Naive thymus-derived CD4-positive, alpha-beta T cell (primary cell): ENCODE measurements at places on chromosomes 5 and 9. TPM values are rescaled to one million over a fixed set of nuclear protein-coding genes. Genes with fewer than 3 reads are reported as not detected.

VCAN gene
- total RNA-seq: 563 TPM

TRAF1 gene
- total RNA-seq: 130 TPM

C9orf40 gene
- 6.6 TPM for total RNA-seq

GABRB2 gene
- total RNA-seq: not detected

ACOT12 gene
- not detected for total RNA-seq

OR13F1 gene
- not detected in 2 replicates for total RNA-seq

TBC1D9B gene
- total RNA-seq: 94.6 TPM

LCP2 gene
- total RNA-seq: 414 TPM

DIRAS2 gene
- not detected for total RNA-seq

ADAMTS2 gene
- total RNA-seq: not detected in 2 replicates

NTRK2 gene
- not detected for total RNA-seq

GRCh38 chr5:68037546-68037945 lies 178.0 kb upstream of the PIK3R1 start:
- no peak overlapping the region for H3K27ac ChIP-seq
- H3K27me3 ChIP-seq: no peaks in the 10 kb centered on the region
- DNase-seq: no peak
- no peaks in the 10 kb centered on the region for H3K36me3 ChIP-seq
- no peaks in the 10 kb centered on the region for H3K4me1 ChIP-seq

DNA sequence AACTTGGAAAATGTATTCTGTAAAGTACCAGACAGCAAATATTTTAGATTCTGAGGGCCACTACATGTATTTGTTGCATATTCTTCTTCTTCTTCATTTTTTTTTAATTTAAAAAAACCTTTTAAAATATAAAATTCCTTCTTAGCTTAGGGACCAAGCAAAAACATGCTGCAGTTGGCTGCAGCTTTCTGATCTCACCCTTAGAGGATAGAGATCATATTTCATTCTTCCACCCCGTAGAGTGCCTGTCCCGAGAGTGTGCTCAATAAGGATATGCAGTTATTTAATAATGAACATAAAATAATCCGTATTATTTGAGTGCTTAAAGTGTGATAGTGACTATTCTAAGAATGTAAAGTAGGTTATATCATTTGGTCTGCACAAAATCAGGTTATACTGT lies 204.2 kb upstream of the CD180 start:
- H3K4me3 ChIP-seq: no peak overlapping the region
- no peaks in the 10 kb centered on the region for H3K36me3 ChIP-seq
- H3K27me3 ChIP-seq: no peaks in the 10 kb centered on the region
- no peak for DNase-seq
- no peaks in the 10 kb centered on the region for H3K4me1 ChIP-seq
- no peak overlapping the region for H3K27ac ChIP-seq

DNA sequence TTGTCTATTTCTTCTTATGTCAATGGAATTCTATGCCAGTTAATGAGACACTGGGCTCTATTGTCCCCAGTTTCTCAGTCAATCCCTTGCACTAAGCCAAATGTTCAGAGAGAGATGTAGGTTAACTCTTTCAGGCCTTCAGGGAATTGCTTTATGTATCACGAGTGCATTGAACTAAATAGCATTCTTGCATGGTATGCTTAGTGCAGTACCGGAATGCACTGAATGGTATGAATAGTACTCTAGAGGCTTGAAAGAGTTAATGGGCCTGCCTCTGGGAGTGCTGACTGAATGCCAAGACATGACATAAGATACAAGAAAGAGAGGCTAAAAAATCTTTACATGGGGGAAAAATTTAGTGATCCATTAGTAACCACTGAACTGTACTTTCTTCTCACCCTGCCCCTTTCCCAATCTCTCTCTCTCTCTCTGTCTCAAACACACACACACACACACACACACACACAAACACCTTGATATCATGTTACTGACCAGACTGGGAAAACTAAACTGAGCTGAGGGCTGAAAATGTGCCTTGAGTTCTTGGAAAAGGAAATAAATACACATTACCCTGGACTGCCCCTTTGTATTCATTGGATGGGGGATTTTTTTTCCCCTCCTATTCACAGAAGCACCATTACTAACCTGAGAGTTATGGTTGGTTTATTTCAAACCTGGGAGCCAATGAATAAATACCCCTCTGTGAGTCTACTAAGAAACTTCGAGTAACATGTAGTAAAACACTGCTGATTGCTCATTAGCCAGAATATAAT lies 35.4 kb upstream of the TMC1 start:
- H3K4me3 ChIP-seq: no peak overlapping the region
- no peaks in the 10 kb centered on the region for H3K27me3 ChIP-seq
- no peaks in the 10 kb centered on the region for H3K36me3 ChIP-seq
- H3K27ac ChIP-seq: no peak overlapping the region
- no peak for DNase-seq

- no peak overlapping the region for H3K4me3 ChIP-seq
- no peak overlapping the region for H3K27ac ChIP-seq
- H3K27me3 ChIP-seq: no peaks in the 10 kb centered on the region
Observed at GRCh38 chr5:127892467-127893207, 189.4 kb downstream of the CCDC192 start.

DNA sequence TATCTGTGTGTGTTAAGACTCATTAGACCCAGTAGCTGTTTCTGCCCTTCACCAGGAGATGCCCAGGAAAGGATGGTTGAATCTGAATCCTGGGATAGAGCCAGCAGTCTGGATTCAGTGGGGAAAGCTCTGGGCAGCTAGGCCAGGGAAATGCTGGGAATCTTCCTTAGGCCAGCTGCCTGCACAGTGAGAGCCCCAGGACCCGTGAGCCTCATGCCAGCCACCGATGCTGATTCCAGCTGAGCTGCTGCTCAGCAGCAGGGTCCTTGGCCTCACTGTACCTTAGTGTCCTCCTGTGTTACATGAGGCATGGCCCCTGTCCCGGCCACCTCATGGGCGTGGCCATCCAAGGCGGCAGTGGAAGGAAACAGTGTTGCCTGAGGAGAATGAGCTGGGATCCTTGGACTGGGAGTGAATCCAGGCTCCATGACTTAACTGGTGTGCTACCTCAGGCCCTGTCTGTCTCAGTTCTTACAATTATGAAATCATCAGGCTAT lies 87.1 kb downstream of the AMBP start:
- H3K36me3 ChIP-seq: no peaks in the 10 kb centered on the region
- H3K27ac ChIP-seq: no peak overlapping the region
- H3K4me1 ChIP-seq: no peaks in the 10 kb centered on the region
- no peak for DNase-seq
- no peak overlapping the region for H3K4me3 ChIP-seq

DNA sequence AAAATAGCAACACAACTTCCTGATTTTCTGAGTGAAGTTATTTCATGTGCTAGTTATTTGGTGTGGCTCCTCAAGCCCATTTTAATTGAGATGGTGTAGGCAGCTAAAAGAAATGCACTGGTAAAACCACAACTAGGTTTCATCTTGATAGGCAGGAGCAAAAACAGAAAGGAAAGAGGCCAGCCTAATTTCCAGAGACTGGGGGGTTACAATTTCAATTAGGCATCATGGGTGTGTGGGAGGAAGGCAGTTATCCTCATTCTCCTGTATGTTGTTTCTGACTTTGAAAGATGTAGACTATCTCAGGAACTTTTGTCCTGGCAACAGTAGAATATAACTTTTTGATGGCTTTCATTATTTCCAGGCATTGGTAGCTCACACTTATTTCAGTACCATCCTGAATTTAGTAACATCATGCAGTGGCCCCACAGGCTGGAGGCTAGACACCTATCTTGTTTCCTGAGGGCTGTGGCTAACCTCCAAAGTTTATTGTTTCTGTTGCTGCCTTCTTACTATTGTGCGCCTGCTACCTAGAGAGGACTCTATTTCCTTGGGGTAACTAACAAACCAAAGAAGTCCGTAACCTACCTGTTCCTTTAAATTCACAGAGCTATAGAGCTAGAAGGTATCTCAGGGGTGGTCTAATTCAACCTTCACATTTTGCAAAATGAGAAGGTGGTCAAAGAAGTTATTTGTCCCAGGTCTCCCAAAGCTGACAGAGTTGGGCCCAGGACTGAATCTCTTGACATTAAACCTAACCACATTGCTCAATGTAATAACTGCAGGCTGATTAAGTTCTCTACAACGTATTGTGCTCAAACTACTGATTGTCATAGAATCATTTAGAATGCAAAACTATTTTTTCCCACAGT lies 42.4 kb downstream of the FYB1 start:
- no peaks in the 10 kb centered on the region for H3K36me3 ChIP-seq
- peak overlapping the region; percentile 72 for H3K27ac ChIP-seq
- peak; percentile 60 for DNase-seq
- H3K4me3 ChIP-seq: peak overlapping the region; percentile 46
- H3K4me1 ChIP-seq: peaks cover 90% of the 10 kb centered on the region

DNA sequence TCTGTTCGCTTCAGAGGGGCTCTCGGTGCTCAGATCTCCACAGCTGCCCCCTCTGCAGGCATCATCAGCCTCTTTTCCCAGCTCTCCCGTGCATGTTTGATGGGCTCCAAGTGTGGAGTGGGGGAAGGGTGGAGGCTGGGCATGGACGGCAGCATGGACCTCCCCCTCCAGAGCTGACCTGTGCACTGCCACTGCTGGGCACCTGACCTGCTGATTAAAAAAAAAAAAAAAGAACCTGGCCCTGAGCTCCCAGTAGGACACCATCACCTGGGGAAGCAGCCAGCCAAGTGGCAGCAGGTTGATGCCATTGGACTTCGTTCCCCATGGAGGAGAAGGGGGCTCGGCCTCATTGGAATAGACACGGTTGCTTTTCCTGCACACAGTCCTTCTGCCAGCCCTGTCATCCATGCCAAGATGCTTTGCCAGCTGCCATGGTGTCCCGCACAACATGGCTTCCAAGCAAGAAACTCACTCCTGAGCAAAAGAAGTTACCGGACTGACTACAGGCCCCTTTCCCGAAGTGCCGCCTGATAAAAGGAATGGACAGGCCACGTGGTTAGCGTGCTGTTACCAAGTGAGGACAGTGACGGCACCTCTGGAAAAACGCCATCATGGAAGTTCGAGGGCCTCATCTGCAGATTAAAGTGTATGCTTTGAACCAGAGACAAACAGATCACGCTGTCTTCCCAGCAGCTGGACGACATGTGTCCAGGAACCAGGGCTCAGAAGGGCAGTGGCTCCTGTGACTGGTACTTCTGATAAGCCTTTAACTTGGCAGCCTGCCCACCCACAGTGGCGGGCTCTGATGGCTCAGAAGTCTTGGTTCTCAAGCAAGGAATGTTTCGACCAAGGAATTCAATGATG lies 14.7 kb upstream of the BRD3OS start:
- no peaks in the 10 kb centered on the region for H3K36me3 ChIP-seq
- H3K4me1 ChIP-seq: no peaks in the 10 kb centered on the region
- H3K27me3 ChIP-seq: no peaks in the 10 kb centered on the region
- H3K4me3 ChIP-seq: no peak overlapping the region
- no peak for DNase-seq
- H3K27ac ChIP-seq: no peak overlapping the region

- H3K27me3 ChIP-seq: no peaks in the 10 kb centered on the region
- H3K4me1 ChIP-seq: no peaks in the 10 kb centered on the region
- no peak overlapping the region for H3K4me3 ChIP-seq
- H3K27ac ChIP-seq: no peak overlapping the region
- no peak for DNase-seq
Observed at GRCh38 chr5:149166128-149166527, 24.8 kb downstream of the ABLIM3 start.

- H3K27me3 ChIP-seq: no peaks in the 10 kb centered on the region
- no peaks in the 10 kb centered on the region for H3K36me3 ChIP-seq
- DNase-seq: no peak
Observed at GRCh38 chr5:35656721-35657120, 39.1 kb downstream of the SPEF2 start.

DNA sequence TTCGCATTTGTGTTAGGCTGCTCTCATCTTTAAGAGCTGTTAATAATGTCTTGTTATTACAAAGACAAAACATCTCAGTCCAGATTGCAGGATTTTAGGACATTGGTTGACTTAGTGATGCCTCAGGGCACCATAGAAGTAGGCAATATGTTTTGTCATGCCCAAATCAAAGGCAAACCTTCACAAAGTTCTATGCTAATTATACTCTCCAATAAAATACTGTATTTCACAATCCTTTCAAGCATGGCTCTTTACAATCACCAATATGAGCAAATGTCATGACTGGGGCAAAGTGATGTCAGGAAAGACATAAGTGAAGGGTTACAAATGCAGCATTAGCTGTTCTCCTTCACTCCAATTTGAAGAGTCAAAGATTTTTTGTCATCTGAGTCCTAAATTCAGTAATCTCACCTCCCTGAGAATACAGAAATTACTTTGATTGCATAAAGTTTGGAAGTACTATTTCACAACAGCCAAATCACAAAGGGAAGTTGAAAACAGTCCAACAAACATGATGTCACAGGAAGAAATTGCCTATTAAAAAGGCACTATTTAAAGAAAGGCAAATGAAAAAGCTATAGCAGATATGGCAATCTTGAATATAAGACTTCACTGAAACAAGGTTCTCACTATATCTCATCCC lies 303.2 kb downstream of the PRR16 start:
- no peak overlapping the region for H3K27ac ChIP-seq
- no peaks in the 10 kb centered on the region for H3K36me3 ChIP-seq
- H3K4me1 ChIP-seq: no peaks in the 10 kb centered on the region
- no peak overlapping the region for H3K4me3 ChIP-seq
- H3K27me3 ChIP-seq: no peaks in the 10 kb centered on the region

- no peak overlapping the region for H3K27ac ChIP-seq
- H3K27me3 ChIP-seq: no peaks in the 10 kb centered on the region
- H3K36me3 ChIP-seq: no peaks in the 10 kb centered on the region
- H3K4me3 ChIP-seq: no peak overlapping the region
- no peak for DNase-seq
Observed at GRCh38 chr9:100653643-100654334, 75.9 kb downstream of the CAVIN4 start.

- no peak for DNase-seq
- H3K27me3 ChIP-seq: no peaks in the 10 kb centered on the region
- H3K27ac ChIP-seq: no peak overlapping the region
- no peaks in the 10 kb centered on the region for H3K36me3 ChIP-seq
Observed at GRCh38 chr5:179168664-179169063, 108.5 kb downstream of the ZNF354C start.

- H3K36me3 ChIP-seq: no peaks in the 10 kb centered on the region
- no peak overlapping the region for H3K27ac ChIP-seq
- no peaks in the 10 kb centered on the region for H3K4me1 ChIP-seq
- no peak overlapping the region for H3K4me3 ChIP-seq
- no peak for DNase-seq
Observed at GRCh38 chr5:173395933-173396308, 67.7 kb upstream of the STC2 start.

DNA sequence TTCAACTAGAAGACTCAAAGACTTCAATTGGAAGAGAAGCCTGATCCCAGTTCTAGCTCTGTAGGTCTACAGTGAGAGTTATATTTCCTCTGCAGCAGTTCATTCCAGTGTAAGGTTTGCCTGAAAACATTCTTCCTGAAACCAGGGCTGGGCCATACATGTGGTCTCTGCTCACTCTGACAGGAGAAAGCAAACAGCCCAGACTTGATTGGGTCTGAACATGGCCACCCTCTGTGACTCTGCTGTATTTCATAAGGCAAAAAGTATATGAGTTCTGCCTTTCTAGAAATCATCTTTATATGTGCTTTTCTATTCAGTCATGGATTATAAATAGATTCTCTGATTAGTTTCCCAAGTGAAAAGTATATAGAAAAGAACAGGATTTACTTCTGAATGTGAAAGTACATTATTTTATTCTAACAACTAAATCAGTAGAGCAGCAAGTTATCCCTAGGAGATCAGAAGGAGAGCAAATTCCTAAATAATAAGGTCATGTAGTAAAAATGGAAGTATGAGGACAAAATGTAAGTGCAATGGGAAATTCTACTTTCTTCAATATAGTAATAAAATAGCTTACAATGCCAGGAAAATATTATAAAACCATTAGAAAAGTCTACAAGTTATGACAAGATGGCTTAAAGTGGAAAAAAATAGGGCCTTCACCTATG lies 144.3 kb downstream of the EFNA5 start:
- H3K27me3 ChIP-seq: no peaks in the 10 kb centered on the region
- no peaks in the 10 kb centered on the region for H3K4me1 ChIP-seq
- no peak overlapping the region for H3K27ac ChIP-seq
- H3K4me3 ChIP-seq: no peak overlapping the region
